ENCODE measurements at places on chromosomes 7 and 10.
A peak's percentile ranks its signal among the peaks of the same experiment; 100 is the strongest.

- no peak for DNase-seq
Observed at GRCh38 chr10:93596539-93596938, 4.5 kb downstream of the RBP4 start.

- no peak for DNase-seq
Observed at GRCh38 chr7:136693166-136694119, 175.0 kb upstream of the CHRM2 start.

GRCh38 chr7:47507522-47507921, 74.4 kb downstream of the TNS3 start:
- DNase-seq = no peak

DNA sequence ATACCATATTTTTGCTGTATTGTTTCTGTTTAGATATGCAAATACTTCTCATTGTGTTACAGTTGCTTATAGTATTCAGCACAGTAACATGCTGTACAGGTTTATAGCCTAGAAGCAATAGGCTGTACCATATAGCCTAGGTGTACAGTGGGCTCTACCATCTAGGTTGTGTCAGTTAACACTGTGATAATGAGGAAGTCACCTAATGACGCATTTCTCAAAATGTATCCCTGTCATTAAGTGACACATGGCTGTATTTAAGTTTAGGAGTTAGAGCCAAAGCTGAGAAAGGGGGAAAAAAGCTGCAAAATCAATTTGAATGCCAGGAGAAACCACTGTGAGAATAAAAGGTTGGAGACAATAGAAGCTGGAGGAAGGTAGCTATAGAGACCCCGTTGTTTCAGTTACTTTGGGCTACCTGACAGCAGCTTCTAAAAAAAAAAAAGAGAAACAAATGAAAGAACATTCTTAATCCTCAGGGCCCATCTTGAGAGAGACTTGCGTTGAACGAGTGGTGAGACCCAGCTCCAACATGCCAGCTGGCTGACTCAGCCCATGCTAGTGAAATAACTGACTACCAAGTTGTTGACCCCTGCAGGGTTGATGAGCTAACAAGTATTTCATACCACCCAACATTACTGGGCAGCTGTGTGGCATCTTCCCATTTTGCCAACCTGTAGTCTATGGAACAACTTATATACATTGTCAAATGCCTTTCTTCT, 8.7 kb downstream of the STARD3NL start:
- peak; percentile 68 for DNase-seq

GRCh38 chr10:110034596-110034995, 26.8 kb downstream of the ADD3 start:
- peak; percentile 11 for DNase-seq

GRCh38 chr7:114087653-114088469, 169.1 kb upstream of the PPP1R3A start:
- DNase-seq = no peak

- DNase-seq = peak; percentile 65
Observed at GRCh38 chr10:101367569-101368453, 13.8 kb downstream of the BTRC start.

DNA sequence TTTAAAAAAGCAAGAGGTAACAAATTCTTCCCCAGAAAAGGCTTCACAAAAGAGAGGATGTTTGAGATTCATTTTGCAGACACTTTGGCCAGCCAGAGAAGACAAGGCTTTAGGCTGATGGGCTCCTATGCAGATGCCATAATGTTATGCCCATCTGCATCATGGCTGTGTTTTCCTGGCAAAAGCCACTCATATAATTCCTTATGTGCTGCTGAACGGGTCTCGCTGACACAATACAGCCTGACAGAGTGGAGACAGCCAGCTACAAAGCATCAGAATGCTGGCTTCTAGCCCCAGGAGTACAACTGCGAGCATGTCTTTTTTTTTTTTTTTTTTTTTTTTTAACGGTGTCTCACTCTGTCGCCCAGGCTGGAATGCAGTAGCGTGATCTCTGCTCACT, 1157.4 kb upstream of the AUTS2 start:
- DNase-seq = no peak

DNA sequence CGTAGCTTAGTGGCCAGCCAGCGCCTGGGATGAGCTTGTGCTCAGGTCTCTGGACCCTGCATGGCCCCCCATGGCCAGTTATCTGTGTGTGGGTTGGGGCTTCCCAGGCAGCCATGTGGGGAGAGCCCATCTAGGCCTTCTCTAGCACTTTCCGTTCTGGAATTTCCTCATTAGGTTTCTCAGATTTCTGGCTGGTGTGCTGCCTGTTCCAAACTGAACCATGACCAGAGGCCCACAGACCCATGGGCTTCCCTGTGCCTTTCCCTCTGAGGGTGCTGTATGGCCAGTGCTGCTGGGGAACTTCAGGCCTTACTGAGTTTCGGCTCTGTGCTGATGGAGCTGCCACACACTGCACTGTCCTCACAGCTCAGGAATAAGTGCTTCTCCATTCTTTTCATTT, 50.2 kb downstream of the SHH start:
- no peak for DNase-seq

DNA sequence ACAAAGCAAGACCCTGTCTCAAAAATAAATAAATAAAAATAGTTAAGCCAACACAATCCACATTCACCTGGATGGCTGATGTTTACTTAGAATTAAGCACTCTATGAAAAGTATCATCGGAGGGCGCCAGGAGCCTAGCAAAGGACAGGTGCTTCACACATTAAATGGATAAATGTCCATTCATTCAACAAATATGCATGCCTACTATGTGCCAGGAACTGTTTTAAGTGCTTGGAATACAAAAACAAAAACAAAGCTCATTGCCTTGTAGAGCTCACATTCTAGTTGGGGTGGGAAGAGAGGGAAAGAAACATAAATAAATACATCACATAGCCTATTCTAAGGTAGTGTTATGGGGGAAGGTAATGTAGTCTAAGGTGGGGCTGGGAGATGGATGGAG, 4.1 kb downstream of the BAIAP2L1 start:
- DNase-seq = no peak

- no peak for DNase-seq
Observed at GRCh38 chr10:133287832-133288500, 11.3 kb upstream of the ADAM8 start.

DNA sequence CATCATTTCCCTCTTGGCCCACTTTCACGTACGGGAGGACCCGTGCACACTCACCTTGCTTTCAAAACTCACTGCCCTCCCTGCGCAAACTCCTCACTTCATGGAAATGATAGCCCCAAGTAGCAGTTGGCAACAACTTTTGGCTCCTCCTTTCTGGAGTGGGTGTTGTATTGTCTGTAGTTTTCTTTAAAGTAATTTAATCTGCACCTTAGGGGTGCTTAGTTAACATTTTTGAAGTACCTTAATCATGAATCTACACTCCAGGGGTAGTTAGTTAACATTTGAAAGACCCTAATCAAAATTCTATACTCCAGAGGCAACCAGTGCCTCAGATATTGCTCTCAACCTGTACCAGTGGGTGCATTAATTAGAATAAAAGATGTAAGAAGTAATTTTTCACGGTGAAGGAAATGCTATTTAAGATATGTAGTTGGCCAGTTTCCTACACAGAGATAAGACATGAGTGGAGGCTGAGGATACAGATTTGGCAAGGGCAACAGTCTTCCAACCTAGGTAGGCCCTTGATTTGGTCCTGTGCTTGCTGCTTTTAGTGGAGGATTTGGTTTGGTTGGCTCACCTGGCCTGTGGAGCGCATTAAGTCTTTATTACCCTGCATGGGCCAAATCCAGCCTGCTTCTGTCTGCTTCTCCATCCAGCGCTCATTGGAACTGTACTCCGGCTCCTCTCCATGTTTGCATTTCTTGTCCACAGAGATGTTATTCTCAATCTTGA, 93.0 kb downstream of the EXOC4 start:
- DNase-seq = no peak

- no peak for DNase-seq
Observed at GRCh38 chr7:43530553-43531410, 52.1 kb upstream of the STK17A start.

DNA sequence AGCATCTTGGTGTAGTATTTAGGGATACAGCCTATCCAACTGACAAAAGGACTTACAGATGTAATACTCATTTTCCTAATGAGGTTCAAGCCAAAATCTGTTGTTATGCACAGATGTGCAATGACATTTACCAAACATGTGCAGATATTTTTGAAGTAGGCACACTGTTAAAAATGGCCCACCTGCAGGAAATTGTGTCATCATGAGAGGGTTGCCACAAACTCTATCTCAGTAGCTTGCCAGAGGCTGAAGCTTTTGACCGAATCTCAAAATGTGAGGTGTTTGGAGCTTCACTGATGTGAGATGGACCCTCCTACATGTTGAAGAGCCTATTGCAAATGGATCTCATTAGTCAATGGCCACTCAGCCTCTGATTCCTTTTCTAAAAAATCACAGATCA, 89.7 kb upstream of the CSTF2T start:
- no peak for DNase-seq

DNA sequence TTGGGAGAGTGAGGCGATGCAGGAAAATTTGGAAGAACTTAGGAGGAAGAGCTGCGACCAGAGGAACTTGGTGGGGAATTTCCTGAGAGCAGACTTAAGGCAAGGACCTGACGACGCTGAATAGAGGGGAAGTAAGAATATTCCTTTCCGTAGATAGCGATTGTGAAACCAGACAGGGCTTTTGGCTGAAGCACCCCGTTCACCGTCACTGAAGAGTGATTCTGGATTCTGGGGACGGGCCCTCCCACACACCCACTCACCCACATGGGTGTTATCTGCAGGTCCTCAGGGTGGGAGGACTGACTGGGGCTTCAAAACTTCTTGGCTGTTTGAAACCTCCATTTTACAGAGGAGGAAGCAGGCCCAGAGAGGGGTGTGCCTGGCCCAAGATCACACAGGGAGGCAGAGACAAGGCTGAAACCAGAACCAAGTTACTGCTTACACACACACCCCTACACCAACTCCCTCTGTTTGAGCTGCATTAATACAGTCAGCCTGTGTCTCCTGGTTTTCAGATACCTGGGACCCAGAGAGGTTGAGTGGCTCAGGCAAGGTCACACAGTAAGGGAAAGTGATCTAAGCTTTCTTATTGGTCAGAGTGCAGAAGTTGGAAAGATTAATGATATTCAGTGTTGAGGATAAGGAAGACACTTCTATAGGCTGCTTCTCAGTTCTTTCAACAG, 37.2 kb upstream of the CDH23 start:
- DNase-seq = no peak

DNA sequence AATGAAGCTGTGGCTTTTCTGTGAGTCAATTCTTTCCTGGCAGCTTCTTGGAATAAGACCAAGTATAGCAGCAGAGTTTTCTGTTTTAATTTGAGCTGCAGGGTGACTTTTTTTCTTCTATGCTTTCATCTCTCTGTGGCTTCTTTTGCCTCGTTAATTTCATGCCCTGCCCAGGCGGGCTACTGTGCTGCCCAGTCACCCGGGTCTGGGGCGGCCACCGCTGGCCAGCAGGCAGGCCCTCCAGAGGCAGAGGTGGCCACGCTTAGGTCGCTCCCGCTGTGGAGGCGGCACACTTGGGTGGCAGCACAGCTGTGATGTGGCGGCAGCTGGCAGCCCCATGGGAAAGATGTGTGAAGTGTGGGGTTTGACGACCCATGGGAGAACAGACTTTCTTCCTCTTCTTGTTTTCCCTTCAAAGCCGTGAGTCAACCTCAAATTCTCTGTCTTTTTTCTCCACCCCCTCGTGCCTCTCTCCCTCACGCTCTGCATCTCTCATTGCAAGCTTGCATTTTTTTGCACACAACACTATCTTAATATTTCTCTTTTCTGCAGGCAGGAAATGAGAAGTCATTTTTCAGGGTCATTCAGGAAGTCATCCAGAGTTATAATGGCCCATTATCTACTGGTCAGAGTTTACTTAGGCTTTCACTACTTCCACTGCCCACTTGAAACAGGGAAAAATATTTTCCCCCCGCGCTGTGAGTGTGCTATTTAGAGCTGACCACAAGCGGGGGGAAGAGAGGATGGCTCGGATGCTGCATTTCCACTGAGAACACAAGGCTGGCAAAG, 67.8 kb downstream of the EGFR start:
- DNase-seq = peak; percentile 91

DNA sequence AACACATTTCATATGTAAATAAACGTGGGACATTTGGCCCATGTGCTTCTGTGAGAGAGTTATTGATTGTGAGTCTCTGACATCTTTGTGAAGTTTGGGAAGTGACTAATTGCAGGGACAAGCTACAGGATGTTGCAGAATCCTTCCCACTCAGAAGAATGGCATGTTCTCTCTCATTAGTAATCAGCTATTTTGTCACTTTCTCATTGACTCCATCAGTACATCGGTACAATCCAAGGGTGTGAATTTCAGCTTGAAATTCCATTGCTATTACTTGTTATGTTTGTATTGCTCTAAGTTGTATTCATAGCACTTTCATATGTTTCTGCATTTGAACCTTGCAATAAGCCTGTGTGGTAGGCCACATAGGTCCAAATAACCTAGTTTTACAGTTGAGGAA, 100.0 kb upstream of the KCNMA1 start:
- DNase-seq = peak; percentile 97

- DNase-seq = no peak
Observed at GRCh38 chr7:108345710-108346336, 110.4 kb downstream of the NRCAM start.

DNA sequence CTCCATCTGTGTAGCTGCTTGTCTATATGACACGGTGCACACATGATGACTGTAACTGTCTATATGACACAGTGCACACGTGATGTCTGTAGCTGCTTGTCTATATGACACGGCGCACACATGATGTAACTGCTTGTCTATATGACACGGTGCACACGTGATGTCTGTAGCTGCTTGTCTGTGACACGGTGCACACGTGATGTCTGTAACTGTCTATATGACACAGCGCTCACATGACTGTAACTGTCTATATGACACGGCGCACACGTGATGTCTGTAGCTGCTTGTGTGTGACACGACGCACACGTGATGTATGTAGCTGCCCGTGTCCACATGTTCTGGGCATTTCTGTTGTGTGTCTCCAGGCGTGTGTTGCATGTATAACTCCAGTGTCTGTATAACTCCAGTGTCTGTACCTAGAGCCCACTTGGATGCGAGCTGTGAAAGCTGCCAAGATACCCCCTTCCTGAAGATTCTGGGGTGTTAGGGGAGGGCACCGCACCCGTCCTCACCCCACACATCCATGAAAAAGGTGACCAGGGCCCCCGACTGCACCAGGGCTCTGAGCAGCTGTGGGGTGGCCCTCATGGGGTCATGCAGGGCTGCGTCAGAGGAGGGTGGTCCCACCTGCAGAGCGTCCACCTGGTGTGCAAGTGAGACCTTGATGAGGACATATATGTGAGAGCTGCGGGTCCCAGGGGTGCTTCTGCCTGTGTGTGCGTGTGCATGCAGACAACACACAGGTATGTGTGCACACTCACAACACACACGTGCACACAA, 137.9 kb downstream of the ELFN1 start:
- DNase-seq = no peak
